Bronchial epithelial cell (primary cell): ENCODE measurements at places on chromosomes 6 and 20. TPM values are rescaled to one million over a fixed set of nuclear protein-coding genes. Genes with fewer than 3 reads are reported as not detected.

GRCh38 chr20:4813076-4813862 is 91.6 kb downstream of the PRND start:
- DNase-seq = no peak

DNA sequence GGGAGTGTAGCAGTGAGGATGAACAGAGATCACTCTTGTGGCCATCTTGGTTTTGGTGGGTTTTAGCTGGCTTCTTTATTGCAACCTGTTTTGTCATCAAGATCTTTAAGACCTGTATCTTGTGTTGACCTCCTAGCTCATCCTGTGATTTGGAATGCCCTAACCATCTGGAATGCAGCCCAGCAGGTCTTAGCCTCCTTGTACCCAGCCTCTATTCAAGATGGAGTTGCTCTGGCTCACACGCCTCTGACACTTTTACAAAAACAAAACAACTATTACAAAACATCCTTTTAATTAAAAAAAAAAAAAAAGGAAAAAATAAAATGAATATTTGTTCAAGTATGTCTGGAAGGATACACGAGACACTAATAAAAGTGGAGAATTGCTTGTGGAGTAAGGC is 62.4 kb downstream of the PHACTR2 start:
- DNase-seq = no peak

HSPA12B gene
- total RNA-seq = not detected in 2 replicates

DNA sequence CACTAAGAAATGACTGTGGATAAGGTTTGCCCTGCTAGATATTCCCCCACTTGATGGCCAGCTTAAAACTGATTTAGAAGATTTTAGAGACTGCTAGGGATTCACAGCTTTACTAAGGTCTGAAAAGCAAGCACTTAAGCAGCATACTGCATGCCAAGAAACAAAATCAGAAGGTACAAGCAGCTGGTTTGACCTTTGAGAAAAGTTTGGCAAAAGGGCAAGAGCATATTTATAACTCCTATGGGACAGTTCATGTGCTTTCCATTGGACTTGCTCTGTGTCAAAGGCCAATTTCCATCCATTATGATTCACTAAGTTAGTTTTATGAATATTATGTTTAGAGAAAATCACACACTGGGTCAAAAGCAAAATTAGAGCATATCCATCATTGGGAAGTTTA is 402.8 kb downstream of the PKHD1 start:
- DNase-seq = no peak

DNA sequence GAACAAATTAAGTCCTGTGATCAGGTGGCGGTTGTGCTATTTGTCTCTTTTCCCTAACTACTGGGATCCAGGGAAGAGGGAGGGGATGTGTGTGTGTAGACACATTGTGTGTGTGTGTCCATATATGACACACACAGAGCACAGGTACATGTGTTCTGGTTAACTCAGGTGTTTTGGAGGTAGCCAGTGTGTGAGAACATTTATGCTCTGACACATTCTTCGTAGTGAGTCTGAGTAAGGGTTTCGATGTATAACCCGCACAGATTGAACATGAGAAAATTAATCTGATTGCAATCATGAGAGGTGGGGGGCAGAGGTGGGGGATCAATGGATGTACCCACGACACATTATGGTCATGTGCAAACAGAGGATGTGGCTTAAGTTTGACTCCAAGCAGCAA is 12.6 kb downstream of the ZC3H12D start:
- DNase-seq = no peak

- peak; percentile 98 for DNase-seq
Measured at GRCh38 chr6:155493694-155494143, 38.1 kb upstream of the NOX3 start.

DNA sequence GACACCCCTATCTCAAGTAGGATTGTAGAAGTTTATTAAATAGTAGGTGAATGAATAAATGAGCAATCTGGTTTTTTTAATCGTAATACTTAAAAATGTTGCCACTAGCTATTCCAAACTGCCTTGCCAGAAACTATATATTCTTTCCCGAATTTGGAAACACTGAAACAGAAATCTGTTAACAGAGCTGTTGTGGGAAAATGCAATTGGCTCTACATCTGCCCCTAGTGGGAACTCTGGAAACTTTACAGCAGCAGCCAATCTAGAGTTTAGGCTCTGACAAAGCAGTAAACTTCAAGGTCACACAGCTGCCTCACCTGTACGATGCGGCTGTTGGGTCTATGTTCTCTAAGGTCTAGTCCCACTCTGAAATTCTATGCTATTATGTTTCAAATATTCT is 41.7 kb downstream of the SYNE1 start:
- peak; percentile 27 for DNase-seq

GRCh38 chr6:71642120-71642519 is 244.2 kb upstream of the RIMS1 start:
- peak; percentile 12 for DNase-seq

DNA sequence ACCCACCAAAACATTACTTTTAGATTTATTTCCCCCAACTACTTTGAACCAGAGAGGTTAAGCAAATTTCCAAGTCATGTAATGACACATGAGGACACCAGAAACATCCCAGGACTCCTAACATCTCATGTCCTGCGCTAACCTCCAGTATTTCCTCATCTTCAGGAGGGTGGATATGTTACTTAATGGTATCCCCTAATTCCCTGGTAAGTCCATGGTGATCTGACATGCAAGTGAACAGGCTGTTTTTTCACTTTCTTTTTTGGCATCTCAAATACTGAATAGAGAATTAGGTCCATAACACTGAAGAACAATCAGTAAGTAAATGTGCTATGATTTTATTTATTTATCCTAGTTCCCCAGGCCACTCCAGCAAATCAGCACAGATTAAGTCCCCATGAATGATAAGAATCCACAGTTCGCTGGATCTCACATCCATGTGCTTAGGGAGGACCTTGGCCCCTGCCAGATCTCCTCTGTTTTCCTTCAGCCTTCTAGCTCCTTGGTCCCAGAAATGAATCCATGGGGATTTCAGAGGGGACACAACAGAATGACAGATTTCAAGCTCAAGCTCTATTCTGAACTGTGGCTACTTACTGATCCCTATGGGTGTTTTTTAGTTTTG is 334.6 kb downstream of the CDC5L start:
- DNase-seq = no peak

- peak; percentile 26 for DNase-seq
Measured at GRCh38 chr20:14860410-14860814, 523.0 kb upstream of the FLRT3 start.

DNA sequence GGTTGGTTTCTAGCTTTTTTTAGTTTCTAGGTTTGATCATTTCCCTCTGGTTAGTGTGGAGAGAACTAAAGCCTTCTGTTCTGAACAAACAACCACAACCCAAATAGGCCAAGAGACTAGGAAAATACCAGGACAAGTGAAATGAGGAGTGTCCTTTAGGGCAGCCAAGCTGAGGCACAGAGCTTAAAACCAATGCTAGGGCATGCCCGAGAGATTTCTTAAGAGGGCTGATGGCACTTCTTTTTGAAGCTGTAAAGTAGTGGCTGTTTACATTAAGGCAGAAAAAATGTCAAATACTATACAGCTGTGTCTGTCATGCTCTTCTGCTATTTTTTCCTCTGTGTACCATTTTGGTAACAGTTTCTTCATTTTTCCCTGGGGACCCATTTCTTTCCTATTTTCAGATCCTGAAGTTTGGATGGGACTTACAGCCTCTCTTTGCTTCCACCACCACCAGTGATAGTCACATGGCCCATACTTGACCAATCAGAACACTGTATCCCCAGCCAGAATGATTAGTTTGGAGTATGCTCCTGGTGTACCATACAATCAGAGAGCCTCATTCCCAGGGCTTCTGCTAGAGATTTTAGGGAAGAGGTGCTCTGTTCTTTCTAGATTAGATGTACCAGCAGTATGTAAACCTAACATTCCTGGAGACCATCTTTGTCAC is 154.4 kb downstream of the BMP2 start:
- DNase-seq = peak; percentile 17

FAM135A gene
- 61.6 and 82.2 TPM in 2 replicates for total RNA-seq

ZNF334 gene
- 1.5 and 1.6 TPM in 2 replicates for total RNA-seq

DNA sequence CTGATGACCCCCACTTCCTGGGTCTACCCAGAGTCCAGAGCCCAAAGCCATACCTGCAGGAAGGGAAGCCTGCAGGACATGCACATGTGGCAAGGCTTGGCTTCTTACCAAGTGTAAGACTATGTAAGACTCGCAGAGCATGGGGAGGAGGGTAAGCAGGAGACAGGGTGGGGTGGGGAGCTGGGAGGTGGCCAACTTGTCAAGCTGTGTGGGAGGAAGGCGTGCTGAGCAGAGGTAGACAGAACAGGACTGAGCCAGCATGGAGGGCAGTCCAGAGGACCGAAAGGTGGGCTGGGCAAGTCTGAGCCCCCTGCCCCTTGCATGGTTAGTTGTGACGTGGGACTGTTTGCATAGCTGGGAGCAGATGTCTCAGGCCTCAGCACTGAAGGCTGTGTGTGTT is 53.4 kb upstream of the RNF24 start:
- peak; percentile 81 for DNase-seq

DNA sequence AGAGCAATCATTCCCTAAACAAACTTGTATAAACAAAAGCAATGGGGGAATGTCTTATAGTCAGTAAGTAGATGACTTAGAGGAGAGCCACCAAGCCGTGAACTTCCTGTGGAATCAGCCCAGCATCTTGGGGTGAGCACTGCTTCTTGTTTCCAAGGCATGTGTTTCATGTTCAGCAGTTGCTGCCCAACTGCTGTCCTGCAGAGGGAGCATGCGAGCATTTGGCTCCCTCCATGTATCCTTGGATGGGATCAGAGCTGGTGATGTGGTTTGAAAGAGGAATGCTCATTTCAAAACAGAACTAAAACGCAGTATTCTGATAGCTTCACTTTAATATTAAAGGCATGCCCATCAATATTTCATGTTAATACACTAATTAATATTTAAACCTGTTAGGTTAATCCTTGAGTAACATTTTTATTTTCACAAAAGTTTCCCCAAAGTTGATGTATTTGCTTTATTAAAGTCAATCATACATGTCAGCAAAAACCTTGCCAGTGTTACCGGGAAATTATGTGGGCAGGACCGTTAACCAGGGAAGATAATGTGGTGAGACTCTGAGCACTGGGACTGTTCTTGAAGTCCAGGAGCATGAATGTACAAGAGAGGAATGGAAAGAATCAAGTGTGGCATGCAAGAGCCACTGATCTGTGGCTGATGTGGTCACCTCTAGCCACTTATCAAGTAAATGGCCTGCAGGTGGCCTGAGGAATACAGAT is 172.1 kb upstream of the GGTLC1 start:
- peak; percentile 64 for DNase-seq

DNA sequence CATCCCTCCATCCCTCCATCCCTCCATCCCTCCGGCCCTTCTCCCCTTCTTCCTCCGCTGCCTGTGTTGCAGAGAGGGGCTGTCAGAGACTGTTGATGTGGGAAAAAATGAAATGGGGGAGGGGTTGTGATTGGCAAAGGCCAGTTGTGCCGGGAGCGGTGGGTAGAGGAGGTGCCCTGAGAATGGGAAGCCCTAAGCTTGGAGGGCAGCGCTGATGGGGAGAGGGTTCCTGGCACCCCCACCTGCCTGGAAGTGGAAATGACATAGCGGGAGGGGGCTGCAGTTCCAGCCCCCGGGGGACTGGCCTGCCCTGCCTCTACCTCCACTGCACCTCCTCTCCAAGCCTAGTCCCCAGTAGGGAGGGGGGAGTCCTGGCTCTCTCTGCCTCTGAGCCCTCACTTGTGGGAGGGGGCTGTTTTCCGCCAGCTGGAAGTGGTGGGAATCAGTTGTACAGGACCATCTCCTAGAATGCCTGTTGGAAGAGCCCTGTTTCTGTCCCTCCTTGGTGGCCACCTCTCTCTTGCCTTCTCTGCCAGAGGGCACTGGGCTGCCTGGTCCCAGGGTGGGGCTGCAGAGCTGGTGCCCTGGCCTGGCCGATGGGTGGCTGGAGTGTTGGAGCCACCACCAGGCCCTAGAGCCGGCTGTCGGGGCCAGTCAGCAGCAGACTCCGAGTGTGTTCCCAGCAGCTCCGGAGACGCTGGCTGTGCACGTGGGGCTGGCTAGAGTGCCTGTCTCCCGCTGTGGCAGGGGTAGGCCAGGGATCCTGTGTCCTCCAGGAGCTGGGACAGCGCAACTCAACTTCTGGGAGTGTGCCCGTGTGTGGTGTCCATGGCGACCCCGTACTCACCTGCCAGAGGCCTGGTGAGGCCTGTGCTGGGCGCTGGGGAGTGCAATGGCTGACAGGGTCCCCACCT is 1.5 kb downstream of the DLGAP4 start:
- DNase-seq = no peak

- DNase-seq = no peak
Measured at GRCh38 chr6:134689641-134690040, 260.3 kb downstream of the ALDH8A1 start.

DNA sequence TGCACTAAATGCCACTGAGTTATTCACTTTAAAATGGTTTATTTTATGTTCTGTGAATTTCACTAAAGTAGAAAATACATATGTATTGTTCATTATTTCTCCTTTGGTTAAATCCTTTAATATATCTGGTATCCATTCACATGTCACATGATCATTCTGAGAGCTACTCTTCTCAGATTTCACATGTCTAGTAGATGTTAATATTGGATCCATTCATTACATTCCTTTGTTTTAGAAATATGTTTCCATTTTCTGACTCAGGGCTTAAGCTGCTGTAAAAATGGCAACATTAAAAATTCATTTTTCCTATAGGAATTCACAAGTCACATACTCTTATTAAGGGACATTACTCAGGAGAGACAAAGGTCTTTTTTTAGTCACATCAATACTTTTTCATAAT is 205.4 kb downstream of the ZFAND3 start:
- DNase-seq = no peak

DNA sequence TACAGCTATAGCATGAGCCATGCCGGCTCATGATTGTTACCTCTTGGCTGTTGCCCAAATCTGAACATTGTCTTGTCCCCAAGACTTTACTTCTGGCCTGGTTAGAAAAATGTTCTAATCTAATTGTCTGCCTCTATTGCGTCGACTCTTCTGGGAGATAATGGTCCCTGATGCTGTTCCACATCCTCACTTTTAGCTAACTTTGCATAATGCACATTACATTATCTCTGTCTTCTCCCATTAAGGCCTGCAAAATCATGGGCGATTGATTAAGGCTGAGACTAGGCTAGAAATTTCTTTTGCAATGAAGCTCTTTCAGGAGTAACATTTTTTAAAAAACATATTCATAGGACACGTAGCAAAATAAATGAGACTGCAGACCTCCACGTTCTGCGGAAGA is 961.0 kb downstream of the KIF16B start:
- no peak for DNase-seq

PDYN gene
- total RNA-seq = not detected in 2 replicates

- no peak for DNase-seq
Measured at GRCh38 chr6:79733388-79733787, 102.3 kb downstream of the SH3BGRL2 start.

- DNase-seq = no peak
Measured at GRCh38 chr6:148509119-148509799, 166.6 kb downstream of the SASH1 start.

CABLES2 gene
- 0.51 and 1.3 TPM in 2 replicates for total RNA-seq

GRCh38 chr20:31573555-31574321 is 31.4 kb upstream of the ID1 start:
- peak; percentile 56 for DNase-seq

FAM83C gene
- 0.26 and 0.64 TPM in 2 replicates for total RNA-seq

- DNase-seq = no peak
Measured at GRCh38 chr6:107607116-107607515, 117.2 kb downstream of the SOBP start.

- peak; percentile 93 for DNase-seq
Measured at GRCh38 chr6:150229436-150230163, 86.8 kb downstream of the PPP1R14C start.

OR2H2 gene
- not detected in 2 replicates for total RNA-seq

CD164 gene
- total RNA-seq = 113 and 115 TPM in 2 replicates
